ENCODE measurements at places on chromosomes 7 and 10.

DNA sequence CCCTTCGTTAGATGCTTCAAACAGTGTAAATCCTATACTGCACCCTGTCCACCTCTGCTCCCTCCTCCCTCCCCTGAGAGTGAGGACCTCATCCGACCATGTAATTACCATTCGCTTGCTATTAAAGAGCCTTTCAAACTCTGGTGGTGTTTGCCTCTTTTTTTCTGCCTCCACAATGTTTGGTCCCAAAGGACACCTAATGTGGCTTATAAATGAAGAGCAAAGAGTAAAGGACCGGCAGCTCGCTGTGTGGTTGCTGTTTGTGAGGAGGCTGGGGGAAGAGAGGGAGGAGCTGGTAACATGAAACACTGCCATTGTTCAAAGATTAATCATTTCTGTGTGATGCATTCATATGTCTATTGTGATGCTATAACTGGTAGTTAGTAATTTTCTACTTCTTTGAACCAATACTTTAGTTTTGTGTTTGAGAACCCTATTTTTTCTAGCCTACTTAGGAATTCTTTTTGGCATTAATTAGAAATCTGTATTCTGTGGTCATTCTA, 27.9 kb downstream of the MTURN start:
- DNase-seq = peak; percentile 77

DNA sequence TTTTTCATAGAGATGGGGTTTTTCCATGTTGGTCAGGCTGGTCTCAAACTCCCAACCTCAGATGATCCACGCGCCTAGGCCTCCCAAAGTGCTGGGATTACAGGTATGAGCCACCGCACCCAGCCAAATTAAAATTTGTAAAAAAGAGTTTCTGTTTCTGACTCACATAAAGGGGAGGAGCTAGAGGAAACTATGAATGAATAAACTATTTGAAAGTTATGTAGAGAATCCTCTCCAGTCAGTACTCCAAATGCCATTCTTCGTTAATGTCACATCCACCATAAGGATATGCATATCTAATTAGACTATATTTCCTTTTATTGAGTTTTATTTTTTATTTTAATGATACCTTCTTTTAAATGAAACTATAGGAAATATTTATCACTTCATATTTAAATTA, 52.6 kb downstream of the MBL2 start:
- DNase-seq = no peak

DNA sequence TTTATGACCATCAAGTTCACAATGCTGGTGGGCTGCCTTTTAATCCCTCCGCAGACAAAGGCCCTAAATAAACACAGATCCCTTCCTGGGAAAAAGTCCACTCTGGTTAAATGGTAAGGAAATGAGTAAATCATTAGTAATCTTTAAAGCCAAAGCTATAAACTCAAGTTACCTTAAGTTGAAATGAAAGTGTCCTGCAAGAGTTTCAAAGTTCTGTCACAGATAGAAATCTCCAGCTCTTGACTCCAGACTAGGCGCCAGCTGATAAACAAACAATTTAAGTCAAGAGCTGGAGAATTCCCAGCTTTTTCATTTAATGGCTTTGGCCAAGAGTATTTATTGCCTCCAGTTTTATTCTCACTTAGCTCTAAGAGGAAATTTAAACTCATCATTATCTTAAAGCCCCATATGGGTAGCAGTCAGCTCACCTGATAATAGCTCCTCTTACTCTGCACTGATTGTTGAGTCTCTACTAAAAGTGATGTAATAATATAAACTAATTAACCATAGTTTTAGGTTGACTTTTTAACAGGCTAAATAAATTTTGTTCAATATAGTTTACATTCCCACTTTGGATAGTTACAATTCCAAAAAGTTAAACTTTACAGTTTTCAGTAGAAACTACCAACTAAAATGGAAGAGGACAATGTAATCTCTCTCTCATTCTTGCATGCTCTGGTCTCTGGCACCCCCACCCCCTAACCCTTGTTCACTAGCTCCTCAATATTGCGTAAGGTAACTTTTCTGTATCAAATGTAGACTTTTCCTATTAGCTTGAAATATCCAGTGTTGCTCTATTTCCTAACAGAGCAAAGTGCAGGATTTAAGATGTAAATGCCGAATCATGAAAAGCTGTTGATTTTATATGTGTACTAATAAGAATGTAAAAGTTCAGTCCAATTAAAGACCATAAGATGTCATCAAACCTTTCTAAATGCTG, 56.1 kb downstream of the HIBADH start:
- no peak for DNase-seq

DNA sequence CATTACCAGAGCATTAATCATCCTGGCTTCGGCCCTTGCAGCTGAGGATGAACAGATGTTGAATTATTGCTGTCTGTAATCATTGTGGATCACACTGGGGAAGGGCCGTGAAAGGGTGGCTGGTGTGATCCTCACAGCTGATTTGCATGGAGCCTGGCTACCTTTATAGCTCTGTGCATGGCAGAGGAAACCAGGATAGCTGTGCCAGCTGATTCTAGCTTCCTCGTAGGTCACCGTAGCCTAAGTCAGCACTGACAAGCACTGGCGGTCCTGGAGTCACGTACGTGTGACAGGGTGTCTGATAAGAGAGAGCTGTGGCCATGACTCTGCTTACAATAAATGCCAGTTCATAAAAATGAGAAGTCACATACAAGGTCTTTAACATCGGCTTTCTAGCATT, 76.5 kb downstream of the INSYN2A start:
- DNase-seq = no peak

DNA sequence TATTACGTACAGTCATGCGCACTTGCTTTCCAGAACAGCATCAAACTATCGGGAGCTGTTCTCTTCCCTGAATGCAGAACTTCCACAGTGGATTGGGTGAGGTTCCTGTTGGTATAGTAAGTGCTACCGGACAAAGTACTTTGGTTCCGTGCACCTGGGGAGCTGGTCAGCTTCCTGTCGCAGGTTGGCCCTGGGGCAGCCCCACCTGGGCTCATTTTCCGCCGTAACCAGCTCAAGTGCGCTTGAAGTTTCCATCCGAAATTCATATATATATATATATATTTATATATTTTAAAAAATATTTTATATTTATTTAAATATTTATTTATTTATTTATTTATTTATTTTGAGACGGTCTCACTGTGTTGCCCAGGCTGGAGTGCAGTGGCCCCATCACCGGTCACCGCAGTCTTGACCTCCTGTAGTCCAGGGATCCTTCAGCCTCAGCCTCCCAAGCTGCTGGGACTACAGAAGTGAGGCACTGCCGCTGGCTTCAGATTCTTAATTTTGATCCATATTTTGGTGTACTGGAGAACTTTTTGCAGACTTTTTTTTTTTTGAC, 6.5 kb downstream of the SCART1 start:
- DNase-seq = no peak

- DNase-seq = no peak
Measured at GRCh38 chr10:66102756-66103155, 823.1 kb upstream of the LRRTM3 start.

DNA sequence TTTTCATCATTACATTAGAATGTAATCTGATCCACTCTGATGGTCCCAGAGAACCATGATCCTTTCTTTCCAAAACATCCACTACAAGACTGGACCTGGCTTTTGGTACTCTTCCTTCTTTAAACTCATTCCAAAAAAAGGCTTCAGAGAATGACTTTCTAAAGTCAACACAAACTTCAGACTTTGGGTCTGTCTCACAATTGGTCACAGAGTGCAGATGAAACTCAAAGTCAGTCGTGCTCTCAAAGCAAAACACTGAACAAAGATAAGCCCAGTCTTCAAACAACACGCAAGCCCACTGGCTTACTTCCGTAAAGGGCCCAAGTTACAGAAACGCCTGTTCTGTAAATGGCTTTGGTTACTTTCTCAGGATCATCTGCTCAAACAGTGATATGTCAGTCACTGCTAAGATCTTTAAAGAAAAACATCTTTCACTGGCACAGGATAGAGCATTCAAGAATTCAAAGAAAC, 250.9 kb upstream of the MKLN1 start:
- no peak for DNase-seq

DNA sequence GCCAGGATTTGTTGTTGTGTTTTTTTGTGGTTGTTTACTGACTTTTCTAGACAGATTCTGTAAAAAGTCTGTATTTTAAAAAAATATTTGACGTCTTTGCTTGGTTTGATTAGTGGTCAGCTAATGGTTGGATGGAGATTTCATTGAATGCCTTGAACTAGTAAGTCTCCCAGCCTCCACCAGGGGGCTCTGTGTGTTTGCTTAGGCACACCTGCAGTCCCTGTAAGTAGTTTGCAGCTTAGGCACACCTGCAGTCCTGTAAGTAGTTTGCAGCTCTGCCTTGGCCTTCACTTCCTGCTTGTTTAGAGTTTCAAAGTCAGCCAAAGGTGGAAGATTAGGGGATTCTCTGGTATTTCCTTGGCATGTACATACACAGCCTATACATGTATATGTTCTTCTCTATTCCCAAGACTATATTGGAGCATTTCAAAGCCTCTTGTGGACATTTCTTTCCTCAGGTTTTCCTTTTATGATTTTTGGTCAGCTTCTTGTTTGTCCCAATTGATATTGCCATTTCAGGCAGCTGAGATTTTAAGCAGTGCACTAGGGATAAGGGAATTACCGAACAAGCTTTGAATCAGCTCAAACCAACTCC, 101.6 kb downstream of the CCSER2 start:
- DNase-seq = peak; percentile 63

- DNase-seq = no peak
Measured at GRCh38 chr10:65341323-65341925, 1584.4 kb upstream of the LRRTM3 start.

DNA sequence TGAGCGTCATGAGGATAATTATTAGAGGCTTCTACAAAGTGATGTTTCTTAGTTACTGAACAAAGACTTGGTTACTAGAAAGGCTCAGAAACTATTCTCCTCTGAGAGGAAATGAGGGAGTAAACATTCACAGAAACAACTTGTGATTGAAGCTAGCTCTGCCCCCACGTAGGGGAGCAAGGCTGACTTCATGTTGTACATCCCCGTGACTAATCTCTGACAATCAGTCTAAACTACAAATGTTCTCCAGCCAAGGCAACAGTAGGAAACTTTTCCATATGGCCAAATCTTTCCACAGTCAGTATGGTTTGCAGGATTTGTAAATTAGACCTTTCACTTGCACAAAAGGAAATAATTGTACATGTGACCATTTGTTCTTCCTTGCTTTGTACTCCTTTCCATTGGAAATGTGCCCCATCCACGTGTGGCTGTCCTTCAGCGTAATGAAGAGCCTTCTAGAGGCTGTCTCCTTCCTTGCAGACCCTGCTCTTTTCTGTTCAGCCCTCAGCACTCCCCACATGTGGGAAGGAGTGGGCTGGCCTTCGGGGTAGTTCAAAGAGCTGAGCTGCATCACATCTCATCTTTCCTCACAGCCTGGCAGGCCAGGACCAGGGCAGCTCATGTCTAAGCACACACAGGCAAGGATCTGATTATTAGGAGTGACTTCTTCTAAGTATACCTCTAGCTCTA, 93.5 kb downstream of the PCGF5 start:
- peak; percentile 59 for DNase-seq

GRCh38 chr10:30502266-30503060, 68.5 kb downstream of the MAP3K8 start:
- DNase-seq = peak; percentile 28

DNA sequence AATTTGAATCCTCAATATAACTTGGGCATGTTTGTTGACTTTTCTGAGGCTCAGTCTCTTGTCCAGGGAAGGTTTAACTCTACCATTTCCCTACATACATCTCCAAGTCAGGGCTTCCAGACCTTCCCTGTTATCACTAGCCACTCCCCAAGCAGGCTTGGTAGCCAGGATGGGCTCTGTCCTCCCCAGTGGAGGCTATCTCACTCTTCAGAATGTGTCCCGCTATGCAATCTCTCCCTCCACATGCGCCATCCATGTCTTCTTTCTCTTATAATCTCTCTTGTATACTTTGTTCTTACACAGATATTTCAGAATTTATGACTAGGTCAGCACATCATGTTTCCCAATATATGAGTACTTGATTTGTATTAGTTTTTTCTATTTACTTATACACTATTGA, 310.4 kb downstream of the HGF start:
- no peak for DNase-seq

GRCh38 chr7:150963707-150964559, 14.2 kb downstream of the KCNH2 start:
- no peak for DNase-seq

DNA sequence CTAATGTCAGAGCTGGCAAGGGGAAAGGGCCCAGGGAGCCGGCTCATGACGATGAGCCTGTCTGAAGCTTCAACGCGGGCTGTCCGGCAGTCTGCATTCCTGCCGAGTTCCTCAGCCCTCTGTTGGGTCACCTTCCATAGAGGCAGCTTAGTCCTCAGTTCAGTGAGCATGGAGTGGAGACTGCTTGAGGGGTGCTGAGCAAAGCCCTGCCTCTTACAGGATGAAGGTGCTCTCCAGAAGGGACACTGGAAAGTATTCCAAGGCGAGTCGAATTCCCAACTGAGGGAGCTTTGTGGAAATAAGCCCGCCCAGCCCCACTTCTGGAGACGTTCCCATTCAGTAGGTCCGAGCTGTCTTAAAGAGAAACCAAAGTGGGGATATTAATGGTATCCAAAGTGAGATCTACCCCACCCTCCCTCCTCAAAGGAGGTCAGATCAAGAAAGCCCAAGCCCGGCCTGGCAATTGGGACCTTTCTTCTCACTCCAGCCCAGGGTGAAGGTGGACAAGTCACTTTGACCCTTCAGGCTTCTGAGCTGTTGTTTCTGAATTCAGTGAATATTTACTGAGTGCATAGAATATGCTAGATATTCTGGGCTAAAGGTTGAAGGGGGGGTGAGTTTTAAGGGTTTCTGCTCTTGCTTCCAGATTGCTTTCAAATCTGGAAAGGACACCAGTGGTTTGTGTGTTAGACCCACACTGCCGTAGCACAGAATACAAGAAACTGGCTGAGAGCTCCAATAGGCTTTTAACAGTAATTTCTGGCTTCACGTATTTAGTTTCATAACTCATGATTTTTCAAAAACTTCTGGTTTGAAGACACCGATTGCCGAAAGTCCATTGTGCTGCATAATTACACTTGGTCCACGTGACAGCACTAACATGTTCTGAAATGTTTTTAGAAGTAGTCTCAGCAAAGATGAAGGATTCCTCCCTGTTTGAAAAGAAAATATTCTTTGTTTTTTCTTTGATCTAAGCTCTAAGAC, 3.5 kb downstream of the EGFR start:
- no peak for DNase-seq

DNA sequence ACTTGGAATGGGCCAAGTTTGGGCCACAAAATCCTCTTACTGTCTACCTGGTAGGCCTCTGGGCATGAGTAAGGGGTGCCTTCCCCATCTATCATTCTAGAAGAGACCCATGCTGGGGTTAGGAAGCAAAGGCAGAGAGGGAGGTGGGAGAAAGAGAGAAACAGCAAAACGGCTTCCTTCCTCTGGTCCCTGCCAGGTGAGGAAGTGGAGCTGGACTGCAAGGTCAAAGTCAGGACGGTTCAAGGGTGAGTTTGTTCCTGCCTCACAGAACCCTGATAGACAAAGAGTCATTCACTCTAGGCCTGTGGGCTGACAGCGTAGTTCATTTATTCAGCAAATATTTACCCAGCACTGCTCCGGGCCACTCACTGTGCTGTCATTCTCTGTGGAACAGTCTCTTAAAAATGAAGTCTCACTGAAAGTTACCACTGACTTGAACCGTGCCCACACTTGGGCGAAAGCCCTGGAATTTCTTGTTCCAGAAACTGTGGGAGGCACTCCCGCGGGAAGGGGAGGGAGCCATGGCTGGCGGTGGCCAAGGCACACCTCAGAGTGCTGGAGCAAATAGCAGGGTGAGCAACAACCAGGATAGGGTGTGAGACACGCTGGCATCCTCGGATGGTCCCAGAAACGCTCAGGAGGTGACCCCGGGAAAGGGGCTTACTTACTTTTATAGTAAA, 26.2 kb upstream of the ECHDC3 start:
- no peak for DNase-seq

GRCh38 chr10:1240341-1240775, 184.2 kb downstream of the WDR37 start:
- peak; percentile 33 for DNase-seq

- no peak for DNase-seq
Measured at GRCh38 chr10:123640016-123640535, 26.1 kb upstream of the GPR26 start.
